CD8-positive, alpha-beta memory T cell (primary cell): ENCODE measurements at places on chromosomes 16 and 17.

DNA sequence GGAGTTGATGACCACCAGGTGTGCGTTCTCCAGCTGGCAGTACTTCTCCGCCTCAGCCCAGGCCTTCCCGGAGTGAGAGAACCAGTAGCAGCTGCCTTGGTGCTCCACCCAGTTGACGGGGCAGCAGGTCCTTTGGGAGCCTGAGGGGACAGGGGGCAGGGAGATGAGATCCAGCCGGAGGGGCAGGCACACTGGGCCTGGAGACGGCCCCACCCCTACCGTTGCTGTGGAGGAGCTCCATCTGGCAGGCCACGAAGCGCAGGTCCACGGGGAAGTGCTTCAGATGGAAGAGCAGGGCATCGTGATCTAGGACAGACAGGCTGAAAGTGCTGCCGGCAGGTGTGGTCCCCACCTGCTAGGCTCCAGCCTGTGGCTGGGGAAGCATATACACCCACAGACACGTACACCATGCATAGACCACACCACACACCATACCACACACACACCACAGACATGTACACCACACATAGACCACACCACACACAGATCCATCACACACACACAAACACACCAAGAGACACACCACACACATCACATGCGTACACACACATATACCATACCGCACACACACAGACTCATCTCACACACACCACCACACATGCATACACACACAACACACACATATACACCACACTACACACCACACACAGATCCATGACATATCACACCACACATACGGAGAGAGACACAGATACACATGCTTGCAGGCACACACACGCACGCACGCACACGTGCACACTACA is 7.4 kb downstream of the ASGR2 start:
- no peak for DNase-seq

GRCh38 chr17:76841776-76842405 is 26.3 kb upstream of the MGAT5B start:
- DNase-seq = no peak

DNA sequence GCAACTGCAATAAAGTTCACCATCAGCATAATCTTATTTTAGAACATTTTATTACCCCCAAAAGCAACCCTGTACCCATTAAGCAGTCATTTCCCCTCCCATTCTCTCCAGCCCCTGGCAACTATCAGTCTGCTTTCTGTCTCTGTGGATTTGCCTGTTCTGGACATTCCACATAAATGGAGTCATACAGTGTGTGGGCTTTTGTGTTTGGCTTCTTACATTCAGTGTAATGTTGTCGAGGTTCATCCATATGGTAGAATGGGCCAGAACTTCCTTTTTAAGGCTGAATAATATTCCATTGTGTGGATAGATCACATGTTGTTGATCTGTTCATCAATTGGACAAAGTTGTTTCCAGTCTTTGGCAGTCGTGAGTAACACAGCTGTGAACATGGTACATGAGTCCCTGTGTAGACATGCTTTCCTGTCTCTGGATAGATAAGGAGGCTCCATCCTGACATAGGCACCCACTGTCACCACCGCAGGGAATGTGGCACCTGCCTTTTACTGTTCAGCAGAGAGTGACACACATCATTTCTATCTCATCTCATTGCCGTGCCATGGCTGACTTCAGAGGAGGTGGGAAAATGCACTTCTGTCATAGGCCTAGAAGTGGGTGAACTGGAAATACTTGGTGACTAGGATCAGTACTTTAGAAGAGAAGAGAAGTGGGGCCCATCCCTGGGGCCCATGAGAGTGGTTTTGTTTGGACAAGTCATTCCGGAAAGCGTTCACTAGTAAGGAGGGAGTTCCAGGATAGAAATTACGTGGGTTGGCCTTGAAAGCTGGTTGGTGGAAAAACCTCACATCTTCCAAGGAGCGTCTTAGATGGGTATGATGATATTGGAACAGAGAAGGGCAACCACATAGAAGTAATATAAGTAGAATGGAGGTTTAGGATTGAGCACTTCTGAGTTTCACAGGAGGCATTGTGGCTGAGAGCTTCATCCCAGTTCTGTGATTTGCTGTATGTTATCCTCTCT is 25.8 kb downstream of the EPN2 start:
- no peak for DNase-seq

DNA sequence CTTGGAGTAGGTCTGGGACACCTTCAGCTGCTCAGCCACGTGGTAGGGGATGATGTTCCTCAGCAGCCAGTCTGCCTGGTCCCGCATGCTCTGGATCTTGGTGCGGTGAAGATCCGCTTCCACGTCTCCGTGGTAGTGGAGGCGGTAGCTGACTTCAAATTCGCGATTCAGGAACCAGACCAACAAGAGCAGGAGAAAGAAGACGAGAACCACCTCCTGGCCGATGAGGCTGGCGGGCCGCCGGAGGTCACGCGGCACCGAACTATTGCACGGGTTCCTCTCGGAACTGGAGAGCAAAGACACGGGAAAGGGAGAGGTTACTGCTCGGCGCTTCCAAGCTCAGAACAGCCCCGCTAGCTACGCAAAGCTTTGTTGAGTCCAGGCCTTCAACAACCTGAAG is 86.2 kb upstream of the CREBBP start:
- no peak for DNase-seq

DNA sequence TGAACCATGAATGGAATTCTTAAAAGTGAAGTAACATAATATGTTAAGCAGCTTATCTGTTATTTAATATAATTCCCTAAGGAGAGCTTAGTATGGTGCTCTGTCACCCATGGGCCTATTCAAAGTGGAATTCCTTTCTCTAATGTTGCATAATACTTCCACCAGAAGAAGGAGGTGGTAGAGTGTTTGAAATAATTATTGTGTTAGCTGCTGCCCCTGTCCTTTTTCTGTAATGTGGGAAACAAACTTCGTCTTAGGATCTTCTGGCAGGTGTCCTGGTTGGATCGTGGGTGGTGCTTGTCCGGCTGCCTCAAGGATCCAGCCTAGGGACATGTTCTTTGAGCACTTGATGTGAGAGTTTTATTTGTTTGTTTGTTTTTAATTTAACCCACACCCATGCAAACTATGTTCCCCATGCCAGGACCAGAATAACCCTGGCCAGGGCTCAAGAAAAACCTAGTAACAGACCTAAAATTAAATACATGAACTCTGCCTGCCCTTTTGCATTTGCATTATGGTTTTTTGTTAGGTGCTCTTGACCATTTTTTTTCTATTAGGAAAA is 46.1 kb downstream of the ZNRF1 start:
- no peak for DNase-seq

DNA sequence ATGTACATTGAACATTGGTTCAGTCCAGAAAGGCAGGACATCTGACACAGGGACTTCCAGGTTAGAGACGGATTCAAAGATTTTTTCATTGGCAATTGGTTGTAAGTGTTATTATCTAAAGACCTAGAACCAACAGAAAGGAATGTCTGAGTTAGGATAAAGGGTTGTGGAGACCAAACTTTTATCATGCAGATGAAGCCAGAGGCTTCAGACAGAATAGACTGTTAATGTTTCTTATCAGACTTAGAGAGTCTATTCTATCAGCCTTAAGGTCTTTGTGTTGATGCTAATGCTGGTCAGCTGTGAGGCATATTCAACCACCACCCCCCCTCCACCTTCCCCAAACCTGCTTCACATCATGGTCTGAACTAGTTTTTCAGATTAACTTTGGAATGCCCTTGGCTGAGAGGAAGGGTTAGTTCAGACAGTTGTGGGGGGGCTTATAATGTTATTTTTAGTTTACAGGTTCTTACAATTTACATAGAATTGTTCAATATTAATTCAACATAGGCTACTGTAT is 2.1 kb upstream of the ITGB3 start:
- no peak for DNase-seq

GRCh38 chr17:1750628-1751027 is 8.0 kb downstream of the SERPINF2 start:
- DNase-seq = no peak
